G401 (cell line): ENCODE measurements at places on chromosomes 1 and 21. TPM values are rescaled to one million over a fixed set of nuclear protein-coding genes. Genes with fewer than 3 reads are reported as not detected.

DISP1 gene
- total RNA-seq = 1.1 and 1.8 TPM in 2 replicates

AMPD1 gene
- not detected in 2 replicates for total RNA-seq

BLACAT1 gene
- 1.7 and 1.8 TPM in 2 replicates for total RNA-seq

CELA3A gene
- not detected in 2 replicates for total RNA-seq

FCAMR gene
- total RNA-seq = not detected in 2 replicates

TMEM240 gene
- 1.1 TPM in 1 of 2 replicates, not detected in the other for total RNA-seq

MPL gene
- total RNA-seq = not detected in 2 replicates
